ENCODE measurements at places on chromosomes 6 and 20.
A peak's percentile ranks its signal among the peaks of the same experiment; 100 is the strongest.

- DNase-seq, result no peak
Measured at GRCh38 chr6:16562498-16562897, 198.8 kb downstream of the ATXN1 start.

DNA sequence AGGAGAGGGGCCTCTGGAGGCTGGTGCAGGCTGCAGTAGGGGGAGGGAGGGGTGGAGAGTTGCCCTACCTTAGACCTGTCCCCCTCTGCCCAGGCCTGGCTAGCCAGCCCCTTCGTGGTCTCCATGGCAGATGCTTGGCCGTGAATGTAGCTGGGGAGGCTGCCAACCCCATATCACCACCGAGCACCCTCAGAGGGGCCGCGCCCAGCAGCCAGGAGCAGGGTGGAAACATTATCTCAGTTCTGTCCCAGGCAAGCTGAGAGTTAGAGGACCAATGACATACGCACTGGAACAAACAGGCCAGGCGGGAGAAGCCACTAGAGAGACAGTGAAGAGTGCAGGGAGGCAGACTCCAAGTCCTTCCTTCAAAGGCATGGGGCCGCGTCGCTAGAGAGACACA is 66.5 kb downstream of the LRFN2 start:
- no peak for DNase-seq

DNA sequence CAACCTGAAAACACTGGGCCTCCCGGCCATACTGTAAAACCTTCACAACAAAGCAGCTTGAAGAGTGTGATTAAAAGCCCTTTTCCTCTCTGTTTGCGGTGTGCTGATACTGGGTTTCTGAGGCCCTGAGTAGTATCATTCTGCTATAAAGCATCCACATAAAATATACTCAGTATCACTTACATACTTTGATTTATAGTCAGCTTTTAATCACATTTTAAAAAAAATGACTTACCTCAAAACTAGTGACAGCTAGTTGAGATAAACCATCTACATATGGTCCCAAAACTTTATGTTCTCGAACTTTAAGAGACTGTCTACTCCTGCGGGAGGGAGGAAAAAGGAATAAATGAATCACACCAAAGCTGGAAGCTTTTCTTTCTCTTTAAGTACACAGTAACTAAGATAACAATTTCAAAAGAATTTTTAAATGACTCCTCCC is 135.7 kb downstream of the KIF13A start:
- DNase-seq, result no peak

GRCh38 chr6:41470029-41470330 is 76.2 kb upstream of the FOXP4 start:
- no peak for DNase-seq

DNA sequence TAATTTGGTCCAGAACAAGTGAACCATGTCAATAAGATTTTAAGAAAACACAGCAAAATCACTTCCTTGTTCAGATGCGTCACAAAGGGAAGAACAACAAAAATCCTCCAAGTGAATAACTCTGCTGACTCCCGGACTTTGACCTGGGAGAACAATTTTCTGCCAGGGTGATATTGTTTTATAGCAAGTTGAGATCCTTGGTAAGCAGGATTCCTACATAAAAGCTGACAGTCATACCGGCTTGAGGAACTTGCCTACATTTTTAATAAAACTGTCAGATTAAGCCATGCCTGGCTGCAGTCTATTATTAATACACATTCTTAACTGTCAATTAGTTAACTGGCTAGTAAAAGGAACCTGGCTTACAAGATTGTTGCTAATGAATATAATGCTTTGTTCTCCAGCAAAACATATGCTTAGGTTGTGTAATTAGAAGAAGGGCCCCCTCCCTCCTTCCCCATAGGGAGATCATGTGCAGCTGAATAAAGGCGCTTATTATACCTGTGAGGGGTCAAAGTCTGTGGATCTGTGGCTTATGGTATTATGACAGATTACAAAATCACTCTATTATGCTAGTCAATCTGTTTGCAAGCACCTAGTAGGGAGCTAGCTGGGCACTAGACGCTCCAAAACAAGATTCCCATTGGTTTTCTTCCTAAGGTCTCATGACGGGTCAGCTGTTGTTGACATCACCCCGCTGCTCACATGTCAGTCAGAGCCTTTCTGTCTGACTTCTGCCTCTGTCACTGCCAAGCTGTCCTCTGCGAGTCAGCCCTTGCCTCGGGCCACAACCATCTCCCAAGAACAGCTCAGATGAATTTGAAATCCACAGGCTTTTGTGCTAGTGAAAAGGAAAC is 44.6 kb upstream of the SEC63 start:
- peak; percentile 62 for DNase-seq
